Iris pigment epithelial cell (primary cell): ENCODE measurements at places on chromosomes 1 and 21.

GRCh38 chr1:195185736-195186135 lies 1422.5 kb downstream of the KCNT2 start:
- DNase-seq = no peak

- no peak for DNase-seq
Measured at GRCh38 chr1:26419494-26419893, 8.9 kb downstream of the LIN28A start.

GRCh38 chr1:245583081-245583480 lies 428.3 kb downstream of the KIF26B start:
- no peak for DNase-seq

DNA sequence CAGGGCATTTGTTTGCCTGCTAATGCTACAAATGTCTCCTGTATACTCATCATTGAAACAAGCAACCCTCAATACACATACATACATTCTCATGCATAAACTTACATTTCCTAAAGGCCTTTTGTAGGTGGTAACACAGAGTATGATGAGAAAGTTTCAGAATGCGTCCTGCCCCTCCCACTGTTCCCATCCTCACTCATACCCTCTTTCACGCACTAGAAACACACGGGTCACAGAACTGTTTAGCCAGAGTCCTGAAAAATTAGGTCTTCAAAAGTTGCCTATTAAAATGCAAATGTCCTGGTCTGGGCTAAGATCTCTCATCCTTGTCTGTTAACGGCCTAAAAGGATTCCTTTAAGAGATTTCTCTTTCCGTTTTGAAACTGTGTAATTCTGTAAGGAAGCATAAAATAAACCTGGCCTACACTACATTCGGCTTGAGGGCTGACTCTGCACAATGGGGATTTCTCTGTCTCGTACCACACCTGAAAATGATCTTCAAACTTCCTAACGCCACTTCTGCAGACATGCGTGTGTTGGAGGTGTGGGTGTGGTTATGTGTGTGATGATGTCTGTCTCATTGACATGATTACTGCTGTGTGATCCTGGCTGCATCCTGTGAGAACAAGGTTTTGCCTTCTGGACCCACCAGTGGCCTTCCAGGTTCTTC lies 5.3 kb upstream of the FCER1A start:
- no peak for DNase-seq

DNA sequence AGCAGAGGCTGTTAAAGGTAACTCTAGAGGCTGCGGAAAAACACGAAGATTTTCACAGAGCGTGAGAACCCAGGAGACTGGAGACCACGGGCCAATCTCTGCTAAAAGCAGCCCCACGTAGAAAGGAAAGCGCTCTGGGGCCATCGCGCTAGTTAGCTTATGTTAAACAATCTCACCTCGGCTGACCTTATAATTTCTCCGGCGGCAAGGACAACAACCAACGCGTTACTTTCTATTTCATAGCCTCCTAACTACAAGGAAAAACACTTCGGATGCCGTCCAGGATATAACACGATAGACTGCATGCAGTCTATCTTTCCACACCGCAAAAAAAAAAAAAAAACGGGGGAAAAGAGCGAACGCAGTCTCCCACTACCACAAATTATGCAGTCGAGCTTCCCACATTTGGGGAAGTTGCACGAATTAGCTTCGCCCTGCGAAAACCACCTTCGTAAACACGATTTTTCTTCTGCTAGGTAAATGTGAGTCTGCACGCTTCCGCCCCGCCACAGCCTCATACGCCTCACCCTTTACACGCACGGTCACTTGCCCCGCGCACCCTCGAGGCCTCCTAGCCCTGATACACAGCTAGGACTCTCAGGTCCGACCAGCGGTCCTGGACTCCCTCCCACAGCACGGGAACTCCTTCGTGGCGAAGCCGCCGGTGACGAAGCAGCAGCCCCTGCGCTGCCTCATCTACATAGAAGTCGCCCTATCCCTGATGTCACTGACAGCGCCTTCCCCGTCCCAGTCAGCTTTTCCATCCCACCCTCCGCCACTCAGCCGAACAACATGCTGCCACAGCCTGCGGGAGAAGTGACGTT lies 87.8 kb downstream of the PRKAB2 start:
- DNase-seq = peak; percentile 89

- peak; percentile 52 for DNase-seq
Measured at GRCh38 chr1:238469146-238469631, 578.5 kb upstream of the ZP4 start.
